Dorsolateral prefrontal cortex (tissue), 122 donors: ENCODE measurements at places on chromosomes 13 and 19.

DNA sequence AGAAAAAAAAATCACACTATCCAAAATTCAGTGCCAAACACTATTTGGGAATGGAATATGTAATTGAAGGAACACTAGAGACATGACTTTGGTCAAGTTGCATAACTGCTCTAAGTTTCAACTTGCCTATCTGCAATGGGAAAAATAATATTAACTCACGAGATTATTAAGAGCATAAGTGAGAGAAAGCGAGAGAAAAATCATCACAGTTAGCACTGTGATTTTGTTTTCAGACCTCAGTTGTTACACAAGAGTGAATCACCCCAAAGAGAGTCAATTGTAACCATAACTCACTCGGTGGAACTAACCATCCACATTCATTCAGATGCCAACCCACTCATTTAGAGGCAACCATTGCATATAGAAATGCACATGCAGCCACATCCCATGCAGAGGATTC, 147.1 kb downstream of the NHLRC3 start:
- no peak for DNase-seq

GRCh38 chr13:112984954-112985802, 16.2 kb downstream of the MCF2L start:
- DNase-seq: no peak

DNA sequence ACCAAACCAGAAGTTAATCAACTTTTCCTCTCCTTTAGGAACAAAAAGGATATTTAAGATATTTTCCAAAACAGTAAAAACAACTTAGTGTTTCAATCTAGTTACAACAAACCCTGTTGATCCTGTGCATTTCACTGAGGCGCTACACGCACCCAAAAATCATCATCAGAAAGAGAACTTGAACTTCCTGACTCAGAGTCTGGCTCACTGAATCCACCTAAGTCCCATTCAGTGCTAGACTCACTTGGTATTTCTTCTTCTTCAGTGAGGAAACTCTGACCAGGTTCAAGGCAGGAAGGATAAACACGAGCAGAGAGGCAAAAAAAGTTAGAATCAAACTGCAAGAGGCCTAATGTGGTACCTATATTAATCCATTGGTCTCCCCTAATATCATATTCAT, 2.2 kb downstream of the KBTBD6 start:
- no peak for DNase-seq

DNA sequence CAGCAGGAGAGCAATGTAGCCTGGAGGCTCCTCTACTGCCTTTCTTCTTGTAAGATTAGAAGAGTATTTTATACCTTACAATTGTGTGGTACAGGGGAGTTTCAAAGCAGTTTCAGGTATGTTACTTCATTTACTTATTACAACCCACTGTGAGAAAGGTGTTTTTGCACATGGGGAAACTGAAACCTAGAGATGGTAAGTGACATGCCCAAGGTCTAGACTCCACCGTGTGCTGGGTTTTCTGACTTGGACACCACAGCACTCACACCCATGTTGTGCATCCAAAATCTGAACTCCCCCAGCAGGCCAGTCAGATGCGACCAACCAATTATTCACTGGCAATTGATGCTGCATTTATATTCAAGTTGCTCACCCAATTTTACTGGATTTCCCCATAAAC, 22.8 kb downstream of the ERICH6B start:
- no peak for DNase-seq

GRCh38 chr19:18340190-18340989, at the start of gene PGPEP1:
PGPEP1 (plus strand) TSS chr19:18340598; CDS start chr19:18340682, 84 bp downstream.
- peak; percentile 52 for DNase-seq

- DNase-seq: no peak
Observed at GRCh38 chr13:103153466-103153865, 87.2 kb upstream of the SLC10A2 start.

GRCh38 chr19:37909661-37910199, 2.7 kb downstream of the SIPA1L3 start:
- DNase-seq: no peak

- DNase-seq: no peak
Observed at GRCh38 chr19:18603958-18604819, 2.4 kb downstream of the CRLF1 start.
